SW480 (cell line): ENCODE measurements at places on chromosomes 12 and 14.

DNA sequence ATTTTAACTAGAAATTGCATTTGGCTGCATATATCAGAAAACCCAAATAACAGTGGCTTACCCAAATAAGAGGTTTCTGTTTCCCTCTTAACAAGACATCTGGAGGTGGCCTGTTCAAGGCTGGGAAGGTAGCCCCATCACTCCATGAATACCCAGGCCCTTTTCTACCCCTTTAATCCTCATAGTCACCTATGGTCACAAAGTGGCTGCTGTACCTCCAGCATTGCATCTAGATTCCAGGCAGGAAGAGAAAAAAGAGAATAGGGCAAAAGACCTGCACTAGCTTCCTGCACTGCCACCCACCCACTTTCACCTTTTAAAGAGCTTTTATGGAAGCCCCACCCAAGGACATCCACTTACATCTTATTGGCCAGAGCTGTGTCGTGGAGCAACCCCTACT is 124.0 kb upstream of the NCOR2 start:
- DNase-seq = no peak

DNA sequence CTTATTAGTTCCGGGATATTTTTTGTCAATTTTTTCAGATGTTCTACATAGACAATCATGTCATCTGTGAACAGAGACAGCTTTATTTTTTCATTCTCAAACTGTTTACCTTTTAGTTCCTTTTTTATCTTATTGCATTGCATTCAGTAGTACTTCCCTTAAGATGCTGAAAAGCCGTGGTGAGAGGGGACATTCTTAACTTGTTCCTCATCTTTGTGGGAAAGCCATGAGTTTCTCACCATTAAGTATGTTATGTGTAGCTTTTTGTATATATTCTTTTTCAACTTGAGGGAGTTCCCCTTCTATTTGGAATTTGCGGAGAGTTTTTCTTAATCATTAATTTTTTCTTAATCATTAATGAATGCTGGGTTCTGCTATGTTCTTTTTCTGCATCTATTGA is 1727.1 kb upstream of the SEL1L start:
- DNase-seq = no peak

- DNase-seq = peak; percentile 70
Measured at GRCh38 chr12:97380440-97380839, 82.2 kb upstream of the RMST start.

DNA sequence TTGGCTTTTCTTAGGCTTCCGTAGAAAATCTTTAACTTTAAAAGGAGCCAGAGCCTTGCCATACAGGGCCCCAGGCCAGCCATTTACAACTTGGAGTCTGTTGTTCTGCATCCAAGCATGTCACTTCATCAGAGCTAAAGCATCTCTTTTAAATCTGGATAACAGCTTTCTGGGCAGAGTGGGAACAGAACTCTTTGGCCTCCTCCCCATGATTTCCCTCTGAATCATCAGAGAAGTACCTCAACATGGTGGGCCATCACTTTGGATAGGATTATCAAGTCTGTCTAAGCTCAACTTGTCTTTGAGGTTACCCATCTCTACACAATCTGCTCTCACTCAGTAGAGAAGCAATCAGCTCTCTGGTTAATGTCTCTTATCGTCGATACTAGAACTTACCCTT is 170.9 kb downstream of the SLC6A15 start:
- DNase-seq = no peak

DNA sequence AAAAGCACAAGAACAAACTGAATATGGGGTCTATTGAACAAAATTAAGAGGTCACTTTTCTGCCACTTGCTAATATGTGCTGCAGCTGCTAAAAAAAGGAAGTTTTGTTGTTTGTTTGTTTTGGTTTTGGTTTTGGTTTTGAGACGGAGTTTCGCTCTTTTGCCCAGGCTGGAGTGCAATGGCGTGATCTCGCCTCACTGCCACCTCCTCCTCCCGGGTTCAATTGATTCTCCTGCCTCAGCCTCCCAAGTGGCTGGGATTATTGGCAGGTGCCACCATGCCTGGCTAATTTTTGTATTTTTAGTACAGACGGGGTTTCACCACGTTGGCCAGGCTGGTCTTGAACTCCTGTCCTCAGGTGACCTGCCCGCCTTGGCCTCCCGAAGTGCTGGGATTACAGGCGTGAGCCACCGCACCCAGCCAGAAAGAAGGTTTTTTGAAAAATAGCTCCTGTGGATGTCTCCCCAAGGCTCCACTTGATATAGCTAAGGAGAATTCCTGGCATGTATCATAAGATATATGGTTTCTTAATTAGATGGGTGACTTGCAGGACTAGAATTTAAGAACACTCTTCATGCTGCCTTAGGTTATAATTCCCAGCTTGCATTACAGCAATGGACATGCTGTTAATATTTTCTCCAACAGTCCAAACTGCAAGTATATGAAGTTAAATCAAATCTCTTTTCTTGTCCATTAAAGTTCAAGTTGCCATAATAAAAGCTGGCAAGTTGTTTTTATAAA is 237.6 kb upstream of the AMIGO2 start:
- DNase-seq = no peak

DNA sequence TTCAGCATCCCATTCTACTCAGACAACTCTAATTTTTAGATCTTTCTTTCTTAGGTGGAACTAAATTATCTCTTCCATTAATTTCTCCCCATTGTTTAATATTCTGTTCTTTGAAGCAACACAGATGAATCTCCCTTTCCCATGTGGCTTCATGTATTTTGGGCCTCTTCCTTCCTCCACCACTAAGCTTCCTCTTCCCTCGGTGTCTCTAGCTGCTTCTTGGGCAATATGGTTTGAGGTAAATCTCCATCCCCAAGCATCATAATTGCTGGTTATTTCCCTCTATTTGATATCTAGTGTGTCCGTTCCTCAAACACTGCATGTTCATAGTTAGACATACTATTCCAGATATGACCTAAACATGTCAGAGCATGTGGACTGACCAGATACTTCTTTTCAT is 119.2 kb downstream of the PELI2 start:
- no peak for DNase-seq

- no peak for DNase-seq
Measured at GRCh38 chr14:52840877-52841276, 49.5 kb upstream of the GNPNAT1 start.

GRCh38 chr12:31783996-31784645 is 55.3 kb upstream of the AMN1 start:
- DNase-seq = no peak

- no peak for DNase-seq
Measured at GRCh38 chr12:49026101-49026500, 7.5 kb upstream of the PRKAG1 start.

- DNase-seq = peak; percentile 90
Measured at GRCh38 chr12:26119391-26119989, 5.3 kb downstream of the BHLHE41 start.

DNA sequence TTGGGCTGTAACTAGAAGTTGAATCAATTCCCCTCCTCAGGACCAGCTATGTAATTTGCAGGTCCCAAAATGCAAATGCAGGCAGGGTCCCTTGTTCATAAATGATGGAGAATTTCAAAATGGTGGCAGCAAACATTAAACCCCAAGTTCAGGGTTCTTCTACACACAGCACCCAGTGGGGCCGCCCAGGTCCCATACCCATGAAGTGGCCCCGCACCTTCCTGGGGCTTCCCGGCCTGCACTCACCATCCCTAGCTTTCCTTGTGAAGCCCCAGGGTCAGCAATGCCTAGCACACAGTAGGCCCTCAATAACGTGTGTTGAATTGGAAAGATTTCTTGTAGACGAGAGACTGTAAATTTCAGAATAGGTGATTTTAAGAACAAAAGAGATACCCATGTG is 76.0 kb downstream of the NTF3 start:
- no peak for DNase-seq

DNA sequence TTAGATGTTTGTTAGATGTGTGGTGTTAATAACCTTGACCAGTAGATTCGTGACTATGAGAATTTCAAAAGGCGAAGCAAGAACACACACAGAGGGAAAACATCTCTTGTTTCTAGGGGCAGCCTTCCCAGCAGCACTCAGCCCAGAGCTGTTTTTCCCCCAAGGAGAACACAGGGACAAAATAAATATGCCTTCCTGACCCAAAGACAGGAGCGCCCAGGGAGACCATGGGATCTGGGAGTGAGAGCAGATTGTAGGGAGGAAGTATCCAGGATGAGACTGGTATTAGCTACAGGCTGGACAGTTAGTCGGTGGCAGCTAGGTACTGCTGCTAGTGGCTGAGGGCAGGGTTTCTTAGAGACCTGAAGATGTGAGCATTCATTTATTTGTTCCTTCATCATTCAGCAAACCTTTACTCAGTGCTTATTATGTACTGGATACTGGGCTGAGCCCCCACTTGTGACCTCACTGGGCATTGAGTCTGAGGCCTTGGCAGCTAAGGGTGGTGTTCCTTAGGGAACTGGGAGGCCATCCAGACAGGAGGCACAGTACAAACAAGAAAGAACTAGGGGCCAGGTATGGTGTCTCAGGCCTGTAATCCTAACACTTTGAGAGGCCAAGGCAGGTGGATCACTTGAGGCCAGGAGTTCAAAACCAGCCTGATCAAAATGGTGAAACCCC is 469.8 kb downstream of the ZFP36L1 start:
- DNase-seq = no peak

DNA sequence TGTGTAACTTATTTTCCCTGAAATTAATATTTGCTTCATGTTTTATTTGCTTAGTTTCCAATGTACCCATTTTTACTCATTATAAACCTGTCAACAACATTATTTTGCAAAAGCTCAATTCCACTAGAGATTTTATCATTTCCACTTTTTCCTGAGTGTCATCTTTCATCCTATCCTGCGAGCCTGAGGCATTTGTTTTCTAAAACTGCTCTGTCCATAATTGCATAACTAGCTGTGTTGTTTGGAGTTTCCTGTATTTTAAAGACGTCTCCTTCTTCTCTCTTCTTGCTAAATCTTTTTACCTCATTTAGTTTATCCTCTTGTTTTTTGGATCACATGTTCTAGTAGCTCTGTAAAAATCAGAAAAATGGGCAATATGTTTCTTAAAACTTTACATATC is 332.7 kb upstream of the NOVA1 start:
- DNase-seq = no peak

DNA sequence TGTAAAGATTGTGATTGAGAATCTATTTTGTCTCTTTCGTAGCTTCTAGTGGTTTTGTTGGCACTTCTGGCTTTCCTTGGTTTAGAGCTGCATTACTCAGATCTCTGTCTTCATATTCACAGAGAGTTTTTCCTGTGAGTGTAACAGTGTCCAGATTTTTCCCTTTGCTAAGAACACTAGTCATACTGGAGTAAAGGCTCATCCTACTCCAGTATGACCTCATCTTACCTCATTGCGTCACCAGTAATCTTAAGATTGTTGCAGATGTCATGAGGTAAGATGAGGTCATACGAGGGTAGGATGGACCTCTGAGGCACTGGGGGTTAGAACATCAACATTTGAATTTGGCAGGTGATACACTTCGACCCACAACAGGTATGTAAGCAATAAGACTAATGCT is 461.2 kb downstream of the FLRT2 start:
- no peak for DNase-seq

GRCh38 chr12:27161458-27162228 is 79.3 kb upstream of the C12orf71 start:
- peak; percentile 34 for DNase-seq

DNA sequence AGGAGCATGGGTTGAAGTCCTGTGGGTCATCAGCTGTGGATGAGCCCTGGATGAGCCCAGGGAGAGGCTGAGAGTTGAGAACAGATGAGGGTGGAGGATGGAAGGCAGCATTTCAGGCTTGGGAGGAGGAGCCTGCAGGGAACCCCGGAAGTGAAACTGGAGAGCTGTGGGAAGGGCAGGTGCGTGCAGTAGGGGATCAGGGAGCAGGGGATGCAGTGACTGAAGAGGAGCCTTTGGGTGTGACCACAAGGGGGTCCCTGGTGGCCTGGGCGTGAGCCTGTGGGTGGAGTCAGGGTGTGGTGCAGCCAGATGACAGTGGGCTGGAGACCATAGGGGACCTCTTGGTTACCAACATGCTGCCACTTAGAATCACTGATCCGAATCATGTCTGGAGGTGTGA is 115.5 kb downstream of the PAPOLA start:
- no peak for DNase-seq

DNA sequence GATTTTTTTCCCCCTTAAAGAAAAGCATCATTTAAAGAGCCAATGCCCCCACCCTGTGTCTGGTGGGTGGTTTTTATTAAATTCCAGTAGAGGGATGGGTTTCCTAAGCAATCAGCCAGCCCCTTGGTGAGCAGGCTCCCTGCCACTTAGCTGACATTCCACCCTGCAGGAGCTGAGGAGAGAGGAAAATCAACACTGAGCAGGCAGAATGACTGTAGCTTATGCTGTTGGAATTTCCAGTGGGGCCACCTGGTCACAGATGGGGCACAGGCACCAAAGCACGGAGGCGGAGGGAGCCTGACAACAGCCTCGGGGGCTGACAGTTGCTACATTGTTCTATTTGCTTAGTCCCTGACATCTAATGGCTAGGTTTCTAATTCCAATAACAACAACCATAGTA is 127.7 kb downstream of the TMEM30B start:
- DNase-seq = no peak

DNA sequence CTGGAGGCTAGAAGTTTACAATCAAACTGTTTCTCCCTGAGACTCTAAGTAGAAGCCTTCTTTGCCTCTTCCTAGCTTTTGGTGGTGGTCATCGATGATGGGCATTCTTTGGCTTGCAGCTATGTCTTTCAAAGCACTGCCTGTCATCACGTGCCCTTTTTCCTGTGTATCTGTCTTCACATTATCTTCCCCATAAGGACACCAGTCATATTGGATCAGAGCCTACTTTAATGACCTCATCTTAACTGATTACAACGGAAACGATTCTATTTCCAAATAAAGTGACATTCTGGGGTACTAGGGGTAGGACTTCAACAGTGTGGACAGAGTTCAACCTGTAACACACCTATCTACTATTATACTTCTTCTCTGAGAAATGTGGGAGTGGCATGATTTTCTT is 31.1 kb upstream of the IFNG-AS1 start:
- DNase-seq = no peak

- DNase-seq = no peak
Measured at GRCh38 chr12:16307856-16308475, 30.5 kb upstream of the SLC15A5 start.
